Left lung (tissue), 14 donors: ENCODE measurements at places on chromosomes 6 and 20. TPM values are rescaled to one million over a fixed set of nuclear protein-coding genes. Genes with fewer than 3 reads are reported as not detected.

The PLA2G7 gene
- 32.1 TPM for total RNA-seq

The RAB5IF gene
- 167 TPM for total RNA-seq

The PAK5 gene
- total RNA-seq = 0.15 TPM

The SCRT2 gene
- not detected for total RNA-seq

The FAM209B gene
- total RNA-seq = not detected

The KAT14 gene
- 8.0 TPM for total RNA-seq

DNA sequence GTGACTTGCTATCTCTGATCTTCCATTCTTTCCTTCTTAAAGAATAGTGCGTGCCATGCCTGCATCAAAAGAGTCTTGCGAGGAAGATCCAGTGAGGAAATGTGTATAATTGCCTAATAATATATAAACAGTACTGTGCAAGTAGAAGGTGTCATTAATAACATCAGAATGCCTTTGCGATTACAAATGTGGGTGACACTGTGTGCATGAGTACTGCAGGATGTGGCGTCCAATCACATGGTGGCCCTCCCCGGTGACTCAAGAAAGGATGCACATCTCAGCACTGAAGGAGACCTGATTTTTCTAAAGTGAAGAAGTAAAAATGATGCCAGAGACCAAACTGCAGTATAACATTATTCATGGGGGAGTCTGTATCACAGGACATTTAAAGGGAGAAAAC lies 107.5 kb upstream of the EDN1 start:
- no peak overlapping the region for H3K27ac ChIP-seq
- H3K27me3 ChIP-seq = no peaks in the 10 kb centered on the region
- H3K4me3 ChIP-seq = no peak overlapping the region
- no peaks in the 10 kb centered on the region for H3K4me1 ChIP-seq
- no peaks in the 10 kb centered on the region for H3K36me3 ChIP-seq
- no peak for DNase-seq

DNA sequence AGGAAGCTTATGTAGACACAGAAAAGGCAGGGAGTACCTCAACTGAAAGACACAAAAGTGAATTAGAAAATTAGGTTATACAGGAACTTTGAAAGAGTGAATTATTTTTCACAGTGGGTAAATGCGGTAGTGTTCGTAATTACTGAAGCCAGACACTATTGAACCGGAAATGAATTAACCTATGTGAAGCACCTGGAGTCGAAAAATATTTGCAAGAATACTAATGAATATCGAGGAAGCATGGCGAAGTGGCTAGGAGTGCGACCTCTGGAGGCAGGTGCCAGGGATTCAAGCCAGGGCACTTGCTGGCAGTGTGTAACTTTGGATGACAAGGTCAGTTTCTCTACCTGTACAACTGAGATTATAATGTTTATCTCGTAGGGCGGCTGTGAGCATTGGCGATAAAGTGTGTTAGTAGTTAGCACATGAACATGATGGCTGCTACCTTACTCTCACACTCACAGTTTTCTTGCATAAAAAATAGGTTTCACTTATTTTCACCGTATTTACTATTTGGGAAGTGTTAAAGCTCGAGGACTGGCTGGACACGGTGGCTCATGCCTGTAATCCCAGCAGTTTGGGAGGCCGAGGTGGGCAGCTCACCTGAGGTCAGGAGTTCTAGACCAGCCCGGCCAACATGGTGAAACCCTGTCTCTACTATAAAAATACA lies 567 bp upstream of the SLC18B1 start:
- peak; percentile 42 for DNase-seq
- peaks cover 11% of the 10 kb centered on the region for H3K4me1 ChIP-seq
- peak overlapping the region; percentile 84 for H3K27ac ChIP-seq
- no peaks in the 10 kb centered on the region for H3K27me3 ChIP-seq
- H3K4me3 ChIP-seq = peak overlapping the region; percentile 71
- H3K36me3 ChIP-seq = no peaks in the 10 kb centered on the region

DNA sequence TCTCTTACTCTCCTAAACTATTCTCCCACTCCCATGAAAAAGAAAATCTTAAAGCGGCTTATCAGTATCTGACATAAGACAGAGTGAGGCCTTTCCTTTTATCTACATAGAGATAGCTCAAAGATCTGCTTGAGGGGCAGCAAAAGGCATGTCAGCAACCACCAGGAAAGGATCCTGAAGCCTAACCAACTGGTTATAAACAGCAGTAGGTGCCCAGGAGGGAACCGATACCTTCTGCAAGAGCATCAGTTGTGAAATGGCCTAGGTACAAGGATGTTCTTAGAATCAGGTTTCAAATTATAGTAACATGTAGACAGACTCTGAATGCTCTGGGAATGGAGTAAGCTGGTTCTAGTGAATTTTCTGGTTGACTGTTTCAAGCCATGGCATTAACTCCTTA lies 21.4 kb downstream of the JARID2 start:
- no peaks in the 10 kb centered on the region for H3K36me3 ChIP-seq
- H3K27ac ChIP-seq = no peak overlapping the region
- peaks cover 66% of the 10 kb centered on the region for H3K4me1 ChIP-seq
- DNase-seq = no peak
- no peaks in the 10 kb centered on the region for H3K27me3 ChIP-seq
- no peak overlapping the region for H3K4me3 ChIP-seq

GRCh38 chr6:264626-265025 lies 27.7 kb upstream of the DUSP22 start:
- H3K4me3 ChIP-seq = no peak overlapping the region
- H3K36me3 ChIP-seq = no peaks in the 10 kb centered on the region
- peak; percentile 9 for DNase-seq
- H3K27me3 ChIP-seq = no peaks in the 10 kb centered on the region
- no peak overlapping the region for H3K27ac ChIP-seq

DNA sequence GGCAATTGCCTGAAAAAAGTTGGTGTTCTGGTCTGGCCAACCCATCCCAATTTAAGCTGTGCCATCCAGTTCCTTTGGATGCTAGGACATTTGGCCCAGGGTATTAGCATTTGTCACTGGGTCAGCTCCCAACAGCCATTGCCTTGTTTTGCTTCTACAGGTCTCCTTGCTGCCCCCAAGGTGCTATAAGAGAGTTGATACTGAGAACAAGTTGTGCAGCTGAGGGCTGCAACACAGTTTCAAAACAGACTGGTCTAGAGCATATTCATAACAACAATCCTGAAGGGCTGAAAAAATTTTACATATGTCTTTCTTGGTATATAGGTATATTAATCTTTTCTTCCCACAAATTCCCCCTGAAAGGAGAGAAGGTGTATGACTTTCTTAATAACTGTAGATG lies 61.0 kb downstream of the LYRM4 start:
- H3K27ac ChIP-seq = no peak overlapping the region
- DNase-seq = no peak
- no peaks in the 10 kb centered on the region for H3K27me3 ChIP-seq
- H3K36me3 ChIP-seq = no peaks in the 10 kb centered on the region

- H3K4me1 ChIP-seq = no peaks in the 10 kb centered on the region
- H3K4me3 ChIP-seq = no peak overlapping the region
- H3K27ac ChIP-seq = no peak overlapping the region
Observed at GRCh38 chr6:105192707-105193465, 13.1 kb upstream of the POPDC3 start.

DNA sequence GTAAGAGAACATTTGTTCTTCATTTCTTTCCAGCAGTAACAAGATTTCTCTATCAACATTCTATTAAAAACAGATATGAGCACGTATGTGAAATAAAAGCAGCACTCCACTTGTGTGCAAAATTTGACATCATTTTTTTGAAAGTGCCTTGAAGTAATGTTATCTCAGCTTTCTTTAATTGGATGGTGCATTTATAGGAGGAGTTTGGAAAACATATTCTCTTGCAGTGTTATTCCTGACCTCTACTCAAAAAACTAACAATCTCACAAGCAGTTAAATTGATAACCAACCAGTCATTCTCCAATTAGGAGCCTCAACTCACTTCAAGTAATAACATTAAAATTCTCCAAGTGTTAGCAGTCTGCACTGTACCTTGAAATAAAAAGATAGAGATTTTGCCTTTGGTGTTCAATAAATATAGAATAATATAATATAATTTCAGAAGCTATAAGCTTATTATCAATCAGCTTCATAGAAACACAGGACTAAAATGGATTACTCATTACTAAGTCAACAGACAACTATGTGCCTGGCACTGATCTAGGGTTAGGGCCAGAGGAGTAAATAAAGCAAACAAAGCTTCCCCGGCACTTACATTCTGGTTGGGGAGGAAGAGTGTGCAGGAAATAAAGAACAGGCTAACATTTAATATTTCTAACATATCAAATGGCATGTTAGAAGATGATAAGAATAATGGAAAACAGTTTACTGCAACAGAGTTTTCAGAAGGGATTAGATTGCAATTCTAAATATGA lies 149.0 kb upstream of the SGK1 start:
- no peak overlapping the region for H3K27ac ChIP-seq
- no peaks in the 10 kb centered on the region for H3K27me3 ChIP-seq
- DNase-seq = no peak
- no peaks in the 10 kb centered on the region for H3K4me1 ChIP-seq

- peak overlapping the region; percentile 98 for H3K4me3 ChIP-seq
- H3K27me3 ChIP-seq = no peaks in the 10 kb centered on the region
- H3K36me3 ChIP-seq = no peaks in the 10 kb centered on the region
- peaks cover 20% of the 10 kb centered on the region for H3K4me1 ChIP-seq
- H3K27ac ChIP-seq = peak overlapping the region; percentile 85
- DNase-seq = no peak
Observed at GRCh38 chr20:20051767-20052073, 546 bp downstream of the CRNKL1 start.

DNA sequence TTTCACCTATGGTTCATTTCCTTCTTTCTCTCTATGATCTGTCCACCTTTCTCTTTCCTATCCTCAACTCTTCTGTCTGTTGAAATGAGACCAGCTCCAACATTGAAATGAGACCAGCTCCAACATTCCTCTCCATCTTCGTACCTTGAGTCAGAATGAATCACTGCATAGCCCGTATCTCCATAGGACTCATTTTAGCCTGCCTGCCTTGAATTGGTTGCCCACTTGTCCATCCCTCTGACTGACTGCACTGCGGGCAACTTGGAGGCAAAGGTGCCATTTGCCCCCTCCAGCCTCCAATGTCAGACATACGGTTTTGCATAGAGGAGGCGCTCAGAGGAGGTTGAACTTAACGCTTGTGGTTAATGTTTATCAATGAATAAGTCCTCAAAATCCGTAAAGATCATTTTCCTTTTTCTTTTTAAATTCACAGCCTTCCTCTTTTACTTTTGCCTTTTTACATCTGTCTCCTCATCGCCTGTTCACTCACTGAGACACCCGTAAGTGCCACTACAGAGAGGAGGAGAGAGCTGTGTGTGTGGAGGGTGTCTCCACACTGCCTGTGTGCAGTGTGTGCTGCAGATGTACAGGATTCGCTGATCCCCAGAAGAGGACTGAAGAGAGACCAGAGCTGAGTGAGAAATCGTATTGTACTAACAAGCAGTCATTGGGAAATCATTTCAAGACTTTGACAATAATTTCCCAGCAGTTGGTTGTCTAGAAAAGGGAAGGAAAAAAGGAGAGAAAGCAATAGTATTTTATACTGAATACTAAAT lies 579.6 kb upstream of the MAP3K7 start:
- no peaks in the 10 kb centered on the region for H3K27me3 ChIP-seq
- H3K27ac ChIP-seq = no peak overlapping the region
- no peak overlapping the region for H3K4me3 ChIP-seq
- no peaks in the 10 kb centered on the region for H3K4me1 ChIP-seq
- DNase-seq = no peak

DNA sequence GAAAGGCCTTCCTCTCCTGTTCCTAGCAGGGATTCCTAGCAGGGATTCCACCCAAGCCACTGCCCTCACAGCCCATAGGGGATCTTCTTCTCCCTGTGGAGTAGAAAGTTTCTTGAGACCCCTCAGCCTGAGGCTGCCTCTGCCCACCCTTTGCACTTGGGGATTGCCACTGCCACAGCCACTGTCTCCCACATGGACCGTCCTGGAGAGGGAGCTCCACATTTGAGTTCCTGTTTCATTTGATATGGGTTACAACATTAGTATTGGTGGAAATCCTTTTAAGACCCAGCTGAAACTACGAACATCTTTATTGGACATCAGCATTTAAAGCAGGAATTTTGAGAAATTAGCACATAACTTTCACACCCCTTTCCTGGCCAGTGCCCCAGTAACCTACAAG lies 25.6 kb downstream of the HLA-G start:
- H3K4me3 ChIP-seq = no peak overlapping the region
- H3K36me3 ChIP-seq = no peaks in the 10 kb centered on the region

DNA sequence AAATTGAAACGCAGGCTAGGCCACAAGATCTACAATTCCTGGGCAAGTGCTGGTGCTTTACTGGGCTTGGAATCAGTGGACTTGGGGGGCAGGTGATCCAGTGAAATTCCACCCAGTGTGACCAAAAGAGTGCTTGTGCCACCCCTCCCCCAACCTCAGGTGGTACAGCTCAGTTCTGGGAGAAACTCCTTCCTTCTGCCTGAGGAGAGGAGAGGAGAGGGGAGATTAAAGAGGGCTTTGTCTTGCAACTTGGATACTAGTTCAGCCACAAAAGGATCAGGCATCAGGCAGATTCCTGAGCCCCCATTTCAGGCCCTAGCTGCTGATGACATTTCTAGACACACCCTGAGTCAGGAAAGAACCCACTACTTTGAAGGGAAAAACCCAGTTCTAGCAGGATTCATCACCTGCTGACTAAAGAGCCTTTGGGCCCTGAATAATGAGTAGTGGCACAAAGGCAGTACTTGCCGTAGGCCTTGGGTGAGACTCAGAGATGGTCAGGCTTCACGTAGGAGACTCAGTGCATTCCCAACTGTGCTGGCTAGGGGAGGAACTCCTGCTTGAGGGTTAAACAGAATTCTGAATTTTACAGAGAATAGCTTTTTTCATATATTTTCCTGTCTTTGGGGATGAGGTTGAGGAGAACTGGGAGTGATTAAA lies 446.7 kb downstream of the BMP2 start:
- H3K27ac ChIP-seq = no peak overlapping the region
- no peaks in the 10 kb centered on the region for H3K27me3 ChIP-seq
- no peaks in the 10 kb centered on the region for H3K4me1 ChIP-seq
- no peak for DNase-seq

GRCh38 chr20:43963872-43964791 lies 49.5 kb downstream of the TOX2 start:
- no peaks in the 10 kb centered on the region for H3K36me3 ChIP-seq
- peak; percentile 37 for DNase-seq
- H3K27ac ChIP-seq = no peak overlapping the region
- H3K4me3 ChIP-seq = no peak overlapping the region

DNA sequence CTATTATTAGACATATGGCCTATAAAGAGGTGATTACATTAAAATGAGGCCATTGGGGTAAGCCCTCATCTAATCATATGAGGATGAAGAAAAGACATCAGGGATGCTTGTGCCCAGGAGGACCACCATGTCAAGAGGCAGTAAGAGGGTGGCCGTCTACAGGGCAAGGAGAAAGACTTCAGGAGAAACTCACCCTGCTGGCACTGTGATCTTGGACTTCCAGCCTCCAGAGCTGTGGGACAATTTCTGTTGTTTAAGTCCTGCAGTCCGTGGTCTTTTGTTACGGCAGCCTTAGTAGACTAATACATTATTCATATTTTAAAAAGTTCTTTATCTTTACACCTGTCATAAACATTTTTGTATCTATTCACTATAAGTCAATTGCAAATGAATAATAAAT lies 290.0 kb downstream of the PRL start:
- no peak overlapping the region for H3K4me3 ChIP-seq
- H3K4me1 ChIP-seq = no peaks in the 10 kb centered on the region
- no peaks in the 10 kb centered on the region for H3K27me3 ChIP-seq
- DNase-seq = no peak

- H3K27me3 ChIP-seq = no peaks in the 10 kb centered on the region
- no peak overlapping the region for H3K27ac ChIP-seq
- H3K4me1 ChIP-seq = no peaks in the 10 kb centered on the region
- peaks cover 6% of the 10 kb centered on the region for H3K36me3 ChIP-seq
- no peak for DNase-seq
- no peak overlapping the region for H3K4me3 ChIP-seq
Observed at GRCh38 chr6:135014353-135014832, 40.2 kb downstream of the HBS1L start.
